ENCODE measurements at places on chromosomes 13 and 19.

- no peak for DNase-seq
These were observed 81.2 kb downstream of the PAN3 start for GRCh38 chr13:28219408-28220099.

- DNase-seq, result no peak
These were observed 46.9 kb downstream of the OLFM4 start for GRCh38 chr13:53075356-53076041.

DNA sequence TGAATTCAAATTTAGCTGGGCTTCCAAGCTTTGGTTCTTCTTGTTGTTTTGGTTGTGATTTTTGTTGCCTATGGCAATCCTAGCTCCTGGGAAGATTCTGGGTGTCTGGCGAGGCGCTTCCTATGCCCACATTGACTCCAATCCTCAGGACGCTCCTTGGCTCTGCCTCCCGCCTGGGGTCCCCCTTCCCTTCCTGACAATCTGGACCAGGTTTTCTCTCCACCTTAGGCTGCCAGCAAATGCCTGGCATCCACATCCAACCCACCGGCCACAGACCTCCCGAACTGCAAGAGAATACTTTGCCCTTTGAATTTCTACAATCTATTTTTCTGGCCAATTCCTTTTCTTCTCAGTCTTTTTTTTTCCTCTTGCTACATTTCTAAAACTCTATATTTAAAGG lies 186.9 kb upstream of the UBL3 start:
- DNase-seq, result no peak

GRCh38 chr19:18307271-18307681 lies 15.6 kb downstream of the LSM4 start:
- DNase-seq, result no peak

GRCh38 chr13:89688918-89689317 lies 1658.6 kb upstream of the MIR17HG start:
- DNase-seq, result no peak

GRCh38 chr19:36120092-36120983 lies 5.1 kb downstream of the TBCB start:
- no peak for DNase-seq

- no peak for DNase-seq
These were observed 130.8 kb downstream of the KL start for GRCh38 chr13:33146843-33147611.

DNA sequence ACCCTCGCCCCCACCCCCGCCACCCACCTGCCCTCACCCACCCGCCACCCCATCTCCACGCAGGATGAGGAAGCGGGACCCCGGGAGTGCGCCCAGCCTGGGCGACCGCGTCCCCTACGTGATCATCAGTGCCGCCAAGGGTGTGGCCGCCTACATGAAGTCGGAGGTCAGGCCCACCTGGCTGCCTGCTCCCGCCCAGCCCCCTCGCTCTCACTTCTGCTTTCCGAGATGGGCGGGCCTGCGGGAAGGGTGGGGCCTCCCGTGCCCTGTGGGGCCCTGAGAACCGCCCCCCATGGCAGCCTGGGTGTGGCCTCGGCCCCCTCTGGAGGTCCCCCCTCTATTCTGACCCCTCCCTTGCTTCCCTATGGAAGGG lies 3.1 kb upstream of the SPIB start:
- DNase-seq, result peak; percentile 51

GRCh38 chr13:25062479-25062878 lies 33.5 kb upstream of the PABPC3 start:
- DNase-seq, result no peak
